BE2C (cell line): ENCODE measurements at places on chromosomes 16 and 17.

DNA sequence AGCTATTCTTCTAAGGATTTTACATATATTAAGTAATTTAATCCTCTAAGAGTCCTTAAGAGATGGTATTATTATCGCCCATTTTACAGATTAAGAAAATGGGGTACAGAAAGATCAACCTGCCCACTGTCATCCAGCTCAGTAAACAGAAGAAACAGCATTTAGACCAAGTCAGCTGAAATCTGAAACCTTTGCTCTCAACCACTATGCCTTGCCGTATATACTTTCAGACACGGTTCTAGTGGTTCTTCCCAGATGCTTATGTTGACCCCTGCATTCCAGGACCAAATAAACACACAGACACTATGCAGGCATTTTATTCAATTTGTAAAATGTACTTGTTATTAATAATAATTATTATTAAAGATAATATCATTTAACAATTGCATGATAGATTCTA, 854.8 kb downstream of the KCNJ2 start:
- DNase-seq = no peak

DNA sequence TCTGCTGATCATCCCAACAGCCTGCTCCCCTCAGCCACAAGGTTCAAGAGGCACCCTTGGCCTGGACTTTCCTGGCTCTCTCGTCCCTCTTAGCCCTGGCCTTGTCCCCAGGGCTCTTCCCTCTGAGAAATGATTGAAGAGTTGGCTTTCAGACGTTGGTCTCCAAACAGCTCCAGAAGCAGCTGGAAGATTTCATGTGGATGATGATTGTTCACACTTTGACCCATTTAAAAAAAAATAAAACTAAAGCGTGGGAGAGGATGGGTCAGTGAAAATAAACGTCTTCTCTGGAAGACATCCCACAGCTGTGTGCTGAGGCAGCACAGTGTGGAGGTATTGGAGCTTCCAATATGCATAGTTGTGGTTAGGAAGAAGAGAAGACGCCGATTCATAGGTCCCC, 54.7 kb upstream of the CDH11 start:
- no peak for DNase-seq

- DNase-seq = no peak
These were observed 5.7 kb downstream of the HAGH start for GRCh38 chr16:1820946-1821290.

GRCh38 chr17:14690704-14691103, 389.8 kb downstream of the HS3ST3B1 start:
- no peak for DNase-seq

DNA sequence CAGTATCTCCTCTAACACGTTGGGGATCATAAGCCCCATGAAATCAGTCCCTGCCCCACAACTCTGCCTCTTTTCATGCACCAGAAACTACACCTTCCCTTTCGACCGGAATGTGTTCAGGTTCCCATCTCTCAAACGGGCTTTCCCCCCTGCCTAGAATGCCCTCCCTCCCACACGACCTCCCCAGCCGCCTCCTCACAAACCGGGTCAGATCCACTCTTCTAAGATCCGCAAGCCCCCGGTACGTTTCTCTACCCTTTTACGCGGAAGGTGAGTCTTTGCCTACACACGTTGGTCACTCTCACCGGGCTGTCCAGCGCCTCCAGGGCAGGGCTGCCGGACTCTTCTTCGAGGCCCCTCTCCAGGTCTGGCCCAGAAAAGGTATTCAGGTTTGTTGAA, 708 bp downstream of the DHX33 start:
- DNase-seq = no peak

- DNase-seq = no peak
These were observed 42.4 kb upstream of the MEAK7 start for GRCh38 chr16:84546669-84547545.

DNA sequence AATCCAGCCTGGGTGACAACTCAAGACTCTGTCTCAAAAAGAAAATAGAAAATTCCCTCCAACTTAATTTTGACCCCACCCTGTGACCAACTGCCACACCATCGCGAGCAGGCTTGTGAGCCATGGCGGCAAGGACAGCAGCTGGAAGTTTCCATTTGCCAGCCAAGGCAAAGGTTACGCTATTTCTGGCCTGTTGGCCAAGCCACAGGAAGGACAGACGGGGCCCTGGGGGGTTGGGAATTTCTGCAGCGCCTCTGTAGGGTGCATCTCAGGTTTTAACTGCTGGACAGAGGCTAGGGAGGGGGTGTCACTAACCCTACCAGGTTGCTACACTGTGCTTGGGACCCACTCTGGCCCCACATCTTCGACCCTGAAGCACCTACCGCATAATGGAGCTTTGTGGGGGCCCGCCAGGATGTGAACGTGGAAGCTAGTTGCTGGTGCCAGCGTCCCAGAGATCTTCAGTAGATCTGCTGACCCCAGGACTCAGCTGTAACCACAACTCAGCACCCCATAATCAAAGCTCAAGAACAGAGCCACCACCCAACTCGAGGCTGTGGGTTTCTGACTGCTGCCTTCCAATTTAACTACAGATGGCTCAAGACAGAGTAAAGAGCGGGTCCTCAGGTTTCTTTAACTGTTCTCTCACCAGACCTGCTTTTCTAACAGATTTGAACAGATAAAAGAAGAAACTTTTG, 10.9 kb downstream of the KIFC3 start:
- DNase-seq = no peak

GRCh38 chr17:74015316-74015715, 188.2 kb upstream of the RPL38 start:
- DNase-seq = no peak

- DNase-seq = no peak
These were observed 32.4 kb upstream of the NF1 start for GRCh38 chr17:31062346-31062745.

DNA sequence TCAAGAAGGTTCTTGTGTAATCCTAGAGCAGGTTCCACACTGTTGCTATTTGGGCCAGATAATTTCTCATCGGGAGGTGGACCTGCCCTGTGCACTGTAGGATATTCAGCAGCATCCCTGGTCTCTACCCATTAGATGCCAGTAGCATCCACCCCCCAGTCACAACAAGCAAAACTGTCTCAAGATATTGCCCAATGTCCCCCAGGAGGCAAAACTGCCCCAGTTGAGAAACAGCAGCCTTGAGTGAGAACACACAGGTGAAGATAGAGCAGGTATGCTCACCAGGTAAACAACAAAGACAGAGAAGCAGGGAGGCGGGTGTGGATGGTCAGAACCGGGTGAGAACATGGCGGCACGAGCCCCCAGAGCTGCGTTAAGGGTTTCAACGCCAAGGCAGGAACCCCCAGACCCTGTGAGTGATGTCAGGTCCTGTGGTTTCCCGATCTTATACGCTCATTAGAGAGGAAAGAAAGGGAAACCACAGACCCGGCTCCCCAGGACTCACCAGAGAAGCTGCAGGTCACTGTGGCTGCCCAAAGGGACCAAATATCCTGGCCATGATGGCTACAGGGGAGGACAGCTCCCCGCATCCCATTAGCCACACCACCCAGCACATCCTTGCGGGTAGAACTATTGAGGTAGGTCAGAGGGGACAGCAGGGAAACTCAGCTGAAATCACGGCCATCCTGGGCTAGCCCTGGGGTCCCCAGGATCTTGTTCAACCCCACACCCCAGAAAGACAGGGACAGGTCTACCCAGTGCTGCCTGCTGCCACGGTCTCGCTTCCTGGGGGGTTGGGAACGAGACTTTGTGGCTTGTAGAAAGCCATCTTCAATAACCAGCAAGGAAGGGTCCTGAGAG, 21.2 kb downstream of the CDC42EP4 start:
- no peak for DNase-seq

GRCh38 chr17:5485270-5486205, at the start of gene DERL2:
TSS of gene DERL2 (minus strand) at chr17:5486178. CDS start at chr17:5486161, 17 bp downstream.
- no peak for DNase-seq

GRCh38 chr17:50185631-50186471, 15.6 kb downstream of the COL1A1 start:
- no peak for DNase-seq

GRCh38 chr16:66381585-66382170, 15.2 kb downstream of the CDH5 start:
- DNase-seq = no peak

DNA sequence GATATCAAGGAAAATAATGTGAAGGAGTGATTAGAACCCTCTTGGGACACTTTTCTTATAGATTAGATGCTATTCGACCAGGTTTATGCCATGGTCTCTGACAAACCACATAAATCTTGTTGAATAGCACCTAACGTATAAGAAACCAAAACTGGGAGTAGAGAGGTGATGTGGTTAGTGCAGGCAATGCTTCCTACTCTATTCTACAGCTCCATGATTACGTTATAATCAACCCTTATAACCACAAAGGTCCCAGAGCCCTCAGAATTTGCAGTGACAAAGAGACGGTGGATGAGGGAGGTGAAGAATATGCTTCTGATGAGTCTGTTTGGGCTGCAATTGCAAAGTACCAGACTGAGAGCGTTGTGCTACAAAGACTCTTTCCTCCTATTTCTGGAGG, 78.4 kb downstream of the ARHGAP44 start:
- no peak for DNase-seq
